T-helper 1 cell (primary cell): ENCODE measurements at places on chromosomes 4 and X.

GRCh38 chr4:98822144-98822543 is 106.8 kb downstream of the EIF4E start:
- DNase-seq: no peak

GRCh38 chrX:151081016-151081415 is 95.4 kb upstream of the GPR50 start:
- DNase-seq: no peak

GRCh38 chrX:97401586-97402136 is 518.0 kb downstream of the RPA4 start:
- peak; percentile 18 for DNase-seq

- DNase-seq: no peak
Observed at GRCh38 chrX:44456685-44457084, 86.0 kb downstream of the FUNDC1 start.

GRCh38 chr4:6338175-6338950 is 68.7 kb downstream of the WFS1 start:
- DNase-seq: no peak

DNA sequence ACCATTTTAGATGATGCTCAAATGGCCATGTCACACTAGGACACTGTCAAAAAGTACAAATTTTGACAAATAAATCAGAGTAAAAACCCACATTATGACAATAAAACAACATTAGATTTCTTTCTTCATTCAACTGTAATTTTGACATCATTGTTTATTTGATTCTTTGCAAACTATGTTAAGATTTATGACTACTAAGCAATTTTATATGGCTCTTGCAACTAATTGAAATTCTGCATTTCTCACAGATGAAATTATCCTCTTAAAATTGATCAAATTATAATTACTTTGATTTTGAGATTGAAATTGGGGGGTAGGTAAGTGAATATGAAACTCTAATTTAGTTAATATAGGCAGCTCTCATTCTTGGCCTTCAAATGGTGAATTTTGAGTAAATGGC is 59.8 kb downstream of the ATOH1 start:
- DNase-seq: no peak

DNA sequence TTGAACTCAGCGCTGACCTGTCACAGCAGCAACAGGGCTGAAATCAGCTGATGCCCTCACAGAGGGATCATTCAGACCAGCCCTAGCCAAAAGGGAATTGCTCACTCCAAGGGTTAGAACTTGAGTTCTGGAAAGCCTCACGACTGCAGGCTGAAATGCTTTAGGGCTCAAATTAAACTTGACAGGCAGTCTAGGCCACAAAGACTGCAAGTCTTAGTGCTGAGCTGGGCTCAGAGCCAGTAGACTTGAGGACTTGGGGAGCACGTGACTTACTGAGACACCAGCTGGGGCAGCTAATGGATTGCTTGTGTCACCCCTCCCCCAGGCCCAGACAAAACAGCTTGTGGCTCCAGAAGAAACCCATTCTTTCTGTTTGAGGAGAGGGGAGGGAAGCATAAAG is 119.0 kb upstream of the SLC6A14 start:
- DNase-seq: no peak

- DNase-seq: no peak
Observed at GRCh38 chr4:165325732-165326512, 1.5 kb upstream of the MSMO1 start.

DNA sequence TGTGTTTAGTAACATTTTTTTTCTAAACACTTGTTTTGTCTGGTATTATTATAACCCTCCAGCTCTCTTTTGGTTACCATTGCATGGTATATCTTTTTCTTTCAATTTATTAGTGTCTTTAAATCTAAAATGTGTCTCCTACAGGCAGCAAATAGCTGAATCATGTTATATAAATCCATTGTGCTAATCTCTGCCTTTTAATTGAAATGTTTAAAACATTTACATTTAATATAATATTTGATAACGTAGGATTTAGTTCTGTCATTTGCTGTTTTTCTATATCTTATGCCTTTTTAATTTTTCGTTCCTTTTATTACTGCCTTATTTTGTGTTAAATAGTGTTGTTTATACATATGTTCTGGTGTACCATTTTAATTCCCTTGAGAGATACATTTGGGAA is 17.1 kb upstream of the CCDC110 start:
- no peak for DNase-seq

DNA sequence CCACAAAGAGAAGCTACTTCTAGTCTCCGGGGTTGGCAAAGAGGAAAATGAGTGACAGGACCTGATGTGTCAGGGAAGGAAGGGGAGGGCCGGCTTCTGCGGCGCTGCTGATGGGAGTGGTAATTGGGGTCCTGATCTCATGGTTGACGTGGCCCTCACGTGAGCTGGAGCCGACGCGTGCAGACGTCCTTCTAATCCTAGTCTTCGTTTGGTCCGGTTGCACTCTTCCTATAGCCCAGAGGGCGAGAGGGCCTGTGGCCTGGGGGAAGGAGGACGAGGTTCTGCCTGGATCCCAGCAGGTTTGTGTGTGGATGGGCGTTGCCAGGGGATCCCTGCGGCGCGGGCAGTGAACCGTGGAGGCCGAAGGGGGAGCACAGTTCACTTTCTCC is at the start of gene ARMCX1:
ARMCX1 (plus strand) TSS at position 186 of the 389 bp plus-strand sequence. CDS start 2,384 bp downstream, outside the sequence.
- no peak for DNase-seq

GRCh38 chr4:140252742-140253555 is 99.0 kb upstream of the MAML3 start:
- peak; percentile 57 for DNase-seq

- DNase-seq: no peak
Observed at GRCh38 chrX:54292755-54293154, 65.1 kb downstream of the WNK3 start.

DNA sequence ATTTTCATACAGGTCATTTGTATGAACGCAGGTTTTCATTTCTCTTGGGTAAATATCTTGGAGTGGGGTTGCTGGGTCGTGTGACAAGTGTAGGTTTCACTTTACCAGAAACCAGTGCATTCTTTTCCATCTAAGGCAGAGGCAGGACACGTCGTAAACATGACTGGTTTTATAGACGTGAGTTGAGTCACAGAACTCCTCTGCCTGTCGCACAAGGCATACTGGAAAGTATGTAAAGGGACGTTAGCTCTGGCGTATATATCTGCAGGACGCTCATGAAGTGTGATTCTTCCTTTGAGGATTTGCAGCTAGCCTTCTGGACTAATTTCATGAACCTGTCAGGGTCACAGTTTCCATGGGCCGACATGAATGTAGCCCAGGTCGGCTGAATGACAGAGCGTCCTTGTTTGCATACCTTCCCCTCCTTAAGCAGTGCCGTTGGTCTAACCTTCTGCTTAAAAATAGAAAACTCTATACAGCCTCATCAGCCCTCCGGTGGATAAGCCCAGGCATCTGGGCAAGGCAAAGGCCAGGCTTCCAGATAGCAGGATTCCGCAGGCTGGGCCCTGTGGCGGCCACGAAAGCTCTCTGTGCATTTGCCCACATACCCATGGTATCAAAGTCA is 106.0 kb downstream of the GPR143 start:
- no peak for DNase-seq

DNA sequence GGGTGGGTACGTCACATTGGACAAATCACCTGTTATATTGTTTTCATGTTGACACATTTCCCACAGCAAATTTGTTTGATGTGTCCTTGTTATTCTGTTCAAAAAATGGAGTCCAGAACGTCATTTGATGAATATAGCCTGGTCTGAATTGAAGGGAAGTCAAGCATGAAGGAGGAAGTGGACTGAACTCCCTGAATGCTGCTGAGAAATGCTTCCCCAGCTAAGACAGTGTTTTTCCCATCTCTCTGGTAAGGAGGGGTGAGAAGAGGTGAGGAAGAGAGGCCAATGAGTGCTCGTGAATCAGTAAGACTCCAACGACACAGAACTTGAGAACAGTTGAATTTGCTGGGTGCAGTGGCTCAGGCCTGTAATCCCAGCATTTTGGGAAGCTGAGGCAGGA is 127.4 kb downstream of the RBM47 start:
- DNase-seq: no peak

GRCh38 chr4:88070031-88070430 is 62.6 kb downstream of the PKD2 start:
- no peak for DNase-seq

- DNase-seq: no peak
Observed at GRCh38 chr4:184165291-184165690, 52.4 kb downstream of the ENPP6 start.

DNA sequence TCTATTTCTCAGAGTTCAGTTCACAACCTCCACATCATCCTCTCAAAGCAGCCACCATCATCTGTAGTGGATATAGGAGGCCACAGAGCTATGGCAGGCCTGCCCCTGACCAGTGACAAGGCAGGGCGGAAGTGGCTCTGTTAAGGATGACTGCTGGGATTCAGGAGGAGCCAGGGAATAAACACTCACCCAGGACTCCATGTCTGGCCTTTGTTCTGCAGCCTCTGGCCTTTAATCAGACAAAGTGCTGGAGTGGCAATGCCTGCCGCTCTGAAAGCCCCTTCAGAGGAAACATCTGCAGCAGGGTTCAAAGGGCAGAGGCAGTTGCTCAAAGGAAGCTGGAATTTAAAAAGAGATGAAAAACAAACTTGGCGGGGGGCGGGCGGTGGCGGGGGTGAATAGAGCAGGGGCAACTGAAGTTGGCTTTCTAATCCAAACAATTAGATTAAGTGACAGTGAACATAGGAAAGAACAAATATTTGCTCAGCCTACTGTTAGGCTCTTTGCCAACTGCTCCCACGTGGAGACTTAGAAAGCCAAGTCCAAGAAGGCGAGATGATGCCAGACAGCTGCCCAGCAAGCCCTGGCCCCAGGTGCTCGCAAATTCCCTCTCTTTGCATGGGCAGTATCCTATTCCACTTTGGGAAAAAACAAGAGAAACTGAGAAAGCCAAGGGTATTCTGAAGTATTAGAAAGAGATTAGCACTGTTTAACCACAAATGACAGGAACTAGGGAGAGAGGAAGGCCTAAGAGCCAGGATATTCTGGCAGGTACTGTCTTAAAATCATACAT is 5.5 kb downstream of the MPP1 start:
- no peak for DNase-seq

GRCh38 chr4:37760840-37761239 is 65.6 kb upstream of the PGM2 start:
- no peak for DNase-seq

GRCh38 chrX:121013897-121014455 is 28.4 kb upstream of the CT47A1 start:
- DNase-seq: no peak

GRCh38 chr4:121784975-121785374 is 16.1 kb upstream of the EXOSC9 start:
- no peak for DNase-seq

- no peak for DNase-seq
Observed at GRCh38 chr4:5157791-5158770, 106.8 kb downstream of the STK32B start.

- no peak for DNase-seq
Observed at GRCh38 chr4:173314715-173315114, 19.4 kb downstream of the HMGB2 start.

GRCh38 chrX:40513012-40513411 is 67.8 kb upstream of the ATP6AP2 start:
- DNase-seq: no peak

- no peak for DNase-seq
Observed at GRCh38 chr4:141046255-141046654, 87.0 kb downstream of the RNF150 start.

DNA sequence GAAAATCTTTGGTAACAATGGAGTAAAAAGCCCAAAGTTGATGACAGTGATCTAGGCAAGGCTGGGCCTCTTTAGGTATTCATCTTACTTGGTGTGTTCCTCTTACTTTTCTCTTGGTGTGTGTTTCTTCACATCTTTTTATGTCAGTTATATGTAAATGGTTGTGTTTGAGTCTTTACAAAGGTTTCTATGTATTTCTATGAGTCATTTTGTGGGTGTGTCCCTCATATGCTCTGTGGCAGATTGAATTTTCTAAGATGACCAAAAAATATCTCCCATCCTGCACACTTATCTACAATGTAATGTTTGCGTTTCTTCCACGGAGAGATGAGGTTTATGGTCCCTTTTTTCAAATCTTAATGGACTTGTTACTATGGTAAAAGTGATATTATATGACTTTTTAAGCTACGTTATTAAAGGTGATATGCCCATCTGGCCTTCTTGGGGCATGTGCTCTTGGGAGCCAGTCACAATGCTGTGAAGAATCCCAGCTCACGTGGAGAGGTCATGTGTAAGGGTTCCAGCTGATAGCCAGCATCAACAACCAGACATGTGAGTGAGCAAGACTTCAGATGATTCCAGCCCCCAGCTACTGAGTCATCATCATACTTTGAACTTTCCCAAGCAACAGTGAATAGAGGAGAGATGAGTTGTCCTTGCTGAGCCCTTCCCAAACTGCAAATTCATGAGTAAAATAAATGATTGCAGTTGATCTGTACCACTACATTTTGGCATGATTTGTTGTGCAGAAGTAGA is 126.9 kb downstream of the CBLL2 start:
- DNase-seq: no peak

DNA sequence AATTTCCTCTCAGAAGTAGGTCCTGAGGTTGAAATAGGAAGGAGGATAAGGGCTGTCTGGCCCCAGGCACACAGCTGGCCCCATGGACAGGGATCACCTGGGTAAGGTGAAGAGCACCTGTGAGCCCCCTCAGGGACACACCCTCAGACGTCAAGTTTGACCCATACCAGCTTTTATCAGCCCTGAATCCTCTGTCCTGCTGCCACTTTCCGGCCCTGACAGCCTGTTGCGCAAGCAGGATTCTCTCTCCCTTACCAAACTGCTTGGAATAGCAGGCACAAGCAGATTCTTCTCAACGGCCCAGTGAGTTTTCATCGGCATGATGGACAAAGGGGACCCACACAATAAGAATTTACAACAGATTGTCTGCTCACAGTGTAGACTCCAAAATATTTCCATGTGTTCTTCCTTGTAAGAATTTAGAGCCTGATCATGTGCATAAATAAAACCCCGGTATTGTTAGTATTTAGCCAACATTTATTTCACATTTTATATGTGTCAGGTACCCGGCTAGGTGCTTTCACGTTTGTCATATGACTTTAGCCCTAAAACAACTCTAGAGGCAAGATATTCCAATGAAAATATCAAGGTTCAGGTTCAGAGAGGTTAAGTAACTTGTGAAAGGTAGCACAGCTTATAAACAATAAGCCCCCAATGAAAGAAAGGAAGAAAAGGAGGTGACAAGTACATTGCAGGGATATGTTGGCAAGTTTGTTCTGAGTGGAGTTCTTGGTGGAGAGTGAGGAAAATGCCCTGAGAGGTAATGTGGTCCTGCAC is 107.2 kb upstream of the KIT start:
- no peak for DNase-seq

GRCh38 chr4:24914460-24914859 is 1.6 kb upstream of the CCDC149 start:
- no peak for DNase-seq
